ENCODE measurements at places on chromosomes 12 and 14.
A peak's percentile ranks its signal among the peaks of the same experiment; 100 is the strongest.

GRCh38 chr14:76131071-76131965 is 20.4 kb upstream of the GPATCH2L start:
- no peak for DNase-seq

GRCh38 chr12:190881-191280 is 23.1 kb downstream of the SLC6A12 start:
- DNase-seq = no peak

GRCh38 chr12:114812858-114813761 is 129.1 kb upstream of the TBX3 start:
- no peak for DNase-seq

GRCh38 chr14:101743701-101744100 is 17.8 kb upstream of the PPP2R5C start:
- no peak for DNase-seq

- DNase-seq = no peak
Measured at GRCh38 chr14:23079716-23080115, 15.2 kb downstream of the ACIN1 start.

DNA sequence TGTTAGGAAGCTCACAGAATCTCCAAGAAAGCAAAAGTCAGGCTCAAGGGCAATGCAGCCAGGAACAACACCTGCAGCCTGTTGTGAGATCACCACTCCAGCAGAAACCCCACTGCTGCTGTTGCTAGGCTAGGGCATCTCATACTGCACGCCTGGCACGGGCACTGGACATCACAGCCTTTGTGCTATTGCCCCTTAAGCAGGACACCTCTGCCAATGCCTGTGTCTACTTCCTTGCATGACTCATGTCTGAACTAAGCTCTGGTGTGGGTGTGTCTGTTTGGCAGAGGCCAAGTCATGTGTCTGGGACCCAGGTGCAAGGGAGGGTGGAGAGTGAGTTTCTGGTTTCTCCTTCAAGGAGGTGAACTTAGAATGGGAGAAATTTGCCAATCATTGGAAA is 10.0 kb upstream of the DDX47 start:
- no peak for DNase-seq

DNA sequence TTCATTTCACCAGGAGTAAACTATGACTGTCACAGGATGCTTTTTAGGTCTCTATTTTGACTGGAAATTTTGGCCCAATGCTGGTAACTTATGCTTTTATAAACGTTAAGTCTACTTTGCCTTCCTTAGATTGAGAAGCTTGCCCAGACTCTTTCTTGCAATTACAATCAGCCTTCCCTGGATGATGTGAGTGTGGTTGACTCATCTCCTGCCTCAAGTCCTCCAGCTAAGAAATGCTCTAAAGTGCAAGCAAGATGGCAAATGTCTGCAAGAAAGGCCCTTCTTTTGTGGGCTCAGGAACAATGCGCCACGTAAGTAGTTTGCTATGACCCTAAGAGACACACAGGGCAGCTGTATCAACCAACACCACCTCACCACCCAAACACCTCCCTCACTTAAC is 96.9 kb downstream of the SYNE2 start:
- no peak for DNase-seq

DNA sequence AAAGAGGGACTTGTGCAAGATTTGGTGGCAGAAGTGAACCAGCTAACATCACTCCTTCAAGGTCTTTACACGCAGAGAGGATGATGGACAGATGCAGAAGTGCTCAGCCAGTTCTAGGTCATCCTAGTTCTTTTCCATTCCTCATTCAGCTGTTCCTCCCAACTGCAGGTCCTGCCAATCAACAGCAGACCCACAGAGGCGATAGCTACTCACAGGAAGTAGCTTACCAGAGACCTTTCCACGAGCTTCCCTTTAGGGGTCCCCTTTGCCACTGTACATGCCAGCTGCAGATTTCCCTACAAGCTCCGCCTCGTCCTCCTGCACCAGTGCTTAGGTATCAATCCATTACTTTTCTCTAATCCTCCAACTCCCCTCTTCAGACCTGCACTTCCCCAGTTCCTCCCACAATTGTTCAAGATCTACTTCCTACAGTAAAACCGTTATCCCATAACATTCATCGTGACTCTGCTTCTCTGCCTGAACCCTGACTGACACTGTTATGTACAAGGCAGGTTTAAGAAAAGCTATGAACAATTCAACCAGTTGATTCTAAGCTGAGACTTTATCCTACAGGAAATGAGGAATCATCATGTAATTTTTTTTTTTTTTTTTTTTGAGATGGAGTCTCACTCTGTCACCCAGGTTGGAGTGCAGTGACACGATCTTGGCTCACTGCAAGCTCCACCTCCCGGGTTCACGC is 22.5 kb downstream of the RECQL start:
- DNase-seq = no peak

GRCh38 chr14:100652744-100653143 is 65.5 kb upstream of the BEGAIN start:
- no peak for DNase-seq

DNA sequence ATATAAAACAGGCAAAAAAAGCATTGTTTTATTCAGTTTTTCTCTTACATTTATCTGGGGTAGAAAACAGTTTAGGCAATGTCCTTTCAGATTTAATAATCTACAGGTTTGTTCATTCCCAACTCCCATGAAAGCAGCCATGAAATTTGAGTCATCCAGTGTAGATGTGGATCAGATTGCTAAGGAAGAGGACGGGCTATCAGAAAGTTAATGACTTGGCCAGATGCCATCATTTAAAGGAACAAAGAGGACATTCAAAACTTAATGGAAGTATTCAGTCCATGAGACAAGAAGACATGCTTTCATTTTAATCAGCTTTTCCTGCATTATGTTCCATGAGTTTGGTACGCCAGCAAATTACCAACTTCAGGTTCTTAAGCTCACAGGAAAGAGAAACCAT is 31.1 kb upstream of the POC1B start:
- no peak for DNase-seq

DNA sequence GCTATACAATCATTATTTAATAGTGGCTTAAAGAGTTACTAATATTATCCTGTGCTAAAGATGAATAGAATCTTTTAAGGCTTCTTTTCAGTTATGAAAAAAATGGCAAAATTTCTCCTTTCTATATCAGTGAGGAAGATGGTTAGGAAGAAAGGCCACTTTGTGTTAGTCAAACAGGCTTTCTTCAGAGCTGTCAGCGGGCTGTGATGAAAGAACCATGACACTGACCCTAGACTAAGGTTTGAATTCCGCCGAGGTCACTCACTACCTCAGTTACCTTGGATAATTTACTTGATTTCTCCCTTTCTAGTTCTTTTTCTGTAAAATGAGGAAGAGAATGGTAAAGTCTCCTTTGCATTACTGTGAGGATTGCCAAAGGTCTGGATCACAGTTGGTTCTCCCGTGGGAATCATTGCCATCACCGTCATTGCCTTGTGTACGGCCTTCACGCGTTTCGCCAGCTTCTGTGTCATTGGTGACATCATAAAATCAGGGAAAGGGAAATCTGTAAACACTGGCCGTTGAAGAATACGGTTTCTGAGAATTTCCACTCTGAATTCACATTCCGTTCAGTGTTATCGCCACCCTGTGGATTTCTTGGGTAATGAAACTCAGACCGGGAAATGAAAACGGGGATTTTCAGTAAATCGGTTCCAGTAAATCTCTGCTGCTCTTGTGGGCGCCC is 26.7 kb upstream of the YBX3 start:
- peak; percentile 84 for DNase-seq
